ENCODE measurements at places on chromosomes 12 and 14. TPM values are rescaled to one million over a fixed set of nuclear protein-coding genes. Genes with fewer than 3 reads are reported as not detected.
A peak's percentile ranks its signal among the peaks of the same experiment; 100 is the strongest.

- ATAC-seq: no peak
Observed at GRCh38 chr12:81079280-81080076, 1.6 kb downstream of the ACSS3 start.

- no peak for ATAC-seq
Observed at GRCh38 chr12:132362996-132363660, 33.7 kb upstream of the GALNT9 start.

DNA sequence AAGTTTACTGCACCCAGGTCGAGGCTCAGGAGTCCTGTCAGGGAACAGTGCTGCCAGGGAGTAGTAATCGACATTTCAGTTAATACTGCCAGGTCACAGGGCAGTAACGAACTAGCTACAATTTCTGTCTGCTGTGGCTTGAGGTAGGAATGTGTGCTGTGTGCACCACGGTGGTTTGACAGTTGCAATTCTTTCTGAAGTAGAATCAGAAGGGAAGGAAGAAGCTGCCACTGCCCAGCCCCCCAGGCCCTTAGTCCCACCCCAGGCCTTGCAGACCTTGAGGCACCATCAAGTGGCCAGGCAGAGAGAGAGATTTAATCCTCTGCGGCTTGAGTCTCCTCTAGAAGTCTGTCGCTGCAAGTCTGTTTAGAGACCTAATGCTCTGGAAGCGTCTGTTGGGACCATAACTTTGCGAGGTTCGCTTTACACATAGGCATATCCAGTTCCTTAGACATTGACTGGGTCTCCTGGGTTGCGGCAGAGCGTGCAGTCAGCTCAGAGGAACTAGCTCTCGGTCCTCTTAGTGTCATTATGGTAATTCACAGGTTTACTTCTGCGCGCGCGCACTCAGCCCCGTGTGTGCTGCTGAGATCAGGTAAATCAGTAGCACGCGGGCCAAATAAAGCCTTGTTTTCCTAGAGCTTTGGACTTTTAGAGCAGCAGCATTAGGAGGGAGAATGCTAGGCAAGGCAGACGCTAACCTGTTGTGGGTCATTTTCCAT, 9.8 kb downstream of the NKX2-1 start:
- no peak for ATAC-seq

GRCh38 chr12:63047146-63047545, 103.9 kb downstream of the AVPR1A start:
- ATAC-seq: no peak

DNA sequence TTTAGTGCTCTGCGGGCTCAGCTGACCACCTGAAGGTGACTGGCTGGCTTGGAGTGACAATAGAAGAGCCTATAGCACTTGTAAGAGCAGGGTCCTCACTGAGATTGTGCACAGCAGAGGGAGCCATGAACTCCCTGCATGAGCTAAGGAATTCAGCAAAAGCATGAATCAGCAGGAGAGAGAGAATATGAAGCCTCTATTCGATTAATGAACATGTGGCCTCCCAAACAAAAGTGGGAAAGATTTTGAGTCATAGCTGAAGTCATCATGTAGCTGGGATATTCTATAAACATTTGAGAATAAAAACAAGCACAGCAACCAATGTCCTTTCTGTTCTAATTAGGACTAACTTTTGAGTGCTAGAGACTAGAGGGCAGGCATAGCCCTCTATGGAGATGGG, 626.6 kb downstream of the DIO2 start:
- ATAC-seq: no peak

Gene SLC7A7
- total RNA-seq: 36.6 TPM

- no peak for ATAC-seq
Observed at GRCh38 chr14:99164712-99165111, 107.3 kb downstream of the BCL11B start.

Gene AKAP6
- total RNA-seq: 65.4 TPM

GRCh38 chr12:62739266-62740015, 195.5 kb downstream of the PPM1H start:
- no peak for ATAC-seq

Gene MIP
- total RNA-seq: not detected

Gene SDR9C7
- total RNA-seq: not detected

DNA sequence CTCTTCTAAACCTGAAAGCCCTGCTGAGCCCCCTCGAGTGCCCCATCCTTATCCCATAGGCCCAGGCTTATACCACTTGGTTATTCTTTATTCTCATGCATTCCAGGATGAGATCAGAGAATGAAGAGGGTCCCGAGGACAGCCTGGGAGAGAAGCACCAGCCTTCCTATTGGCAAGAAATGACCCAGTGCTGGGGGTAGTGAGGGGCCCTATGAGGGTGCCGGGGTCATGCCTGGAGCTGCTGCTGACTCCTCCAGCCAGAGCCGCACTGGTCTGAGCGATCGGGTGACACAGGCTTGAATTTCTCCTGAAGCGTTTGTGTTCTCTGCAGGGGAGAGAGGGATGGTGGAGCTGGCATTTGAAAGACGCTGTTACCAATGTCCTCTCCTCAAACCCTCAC, 18.1 kb downstream of the MORN3 start:
- ATAC-seq: no peak

- ATAC-seq: no peak
Observed at GRCh38 chr14:77275601-77276017, 4.6 kb upstream of the NGB start.

Gene ALX1
- not detected for total RNA-seq

GRCh38 chr14:57884175-57884574, 18.3 kb upstream of the SLC35F4 start:
- ATAC-seq: no peak

DNA sequence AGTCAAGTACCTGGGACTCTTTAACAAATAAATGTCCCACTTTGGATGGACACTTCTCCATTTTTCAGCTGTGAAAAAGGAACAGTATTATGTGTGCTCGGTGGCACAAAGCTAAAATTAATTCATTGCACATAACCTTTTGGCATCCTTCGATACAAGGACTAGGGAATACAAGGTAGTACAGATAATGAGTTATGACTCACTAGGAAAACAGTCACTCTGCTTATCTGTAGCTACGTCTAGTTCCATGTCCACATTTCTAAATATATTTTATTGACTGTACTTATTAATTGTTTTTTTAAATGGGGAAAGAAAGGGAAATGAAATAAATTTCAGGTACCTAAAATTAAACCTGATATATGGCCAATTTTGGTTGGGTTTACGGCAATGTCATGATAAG, 35.2 kb upstream of the RIC8B start:
- ATAC-seq: no peak

Gene NYNRIN
- 13.8 TPM for total RNA-seq

DNA sequence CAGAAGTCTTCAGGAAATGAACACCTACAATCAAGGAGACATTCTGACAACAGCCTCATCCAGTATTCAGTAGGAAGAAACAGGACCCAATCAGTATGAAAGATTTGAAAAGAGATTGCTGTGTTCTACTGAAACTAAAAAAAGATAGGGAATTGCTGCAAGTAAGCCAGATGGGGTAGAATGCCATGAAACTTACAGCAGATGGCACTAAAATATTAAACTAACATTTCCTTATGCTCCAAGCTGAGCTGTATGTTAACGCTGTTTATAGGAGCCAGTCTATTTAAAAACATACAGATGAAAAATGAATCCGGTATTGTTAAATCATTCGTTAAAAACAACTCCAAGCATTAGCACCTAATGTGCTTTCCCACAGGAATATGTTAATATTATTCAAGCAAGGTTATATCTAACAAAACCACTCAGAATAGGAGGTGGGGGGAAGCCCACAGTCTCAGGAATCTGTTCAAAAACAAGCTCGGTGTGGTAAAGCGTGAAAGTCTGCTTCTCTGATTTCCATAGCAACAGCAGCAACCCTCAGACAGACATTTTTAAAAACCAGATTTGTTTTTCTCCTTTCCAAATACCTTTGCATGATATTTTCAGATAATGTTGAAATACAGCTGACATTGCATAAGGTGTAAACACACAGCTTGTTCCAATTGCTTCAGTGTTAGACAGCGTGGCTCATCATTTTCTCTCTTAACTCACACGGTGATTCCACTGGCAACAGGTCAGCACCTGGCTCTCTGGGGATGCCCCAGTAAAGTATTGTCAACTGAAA, 131.4 kb upstream of the CCDC175 start:
- no peak for ATAC-seq

Gene ERC1
- total RNA-seq: 54.4 TPM

DNA sequence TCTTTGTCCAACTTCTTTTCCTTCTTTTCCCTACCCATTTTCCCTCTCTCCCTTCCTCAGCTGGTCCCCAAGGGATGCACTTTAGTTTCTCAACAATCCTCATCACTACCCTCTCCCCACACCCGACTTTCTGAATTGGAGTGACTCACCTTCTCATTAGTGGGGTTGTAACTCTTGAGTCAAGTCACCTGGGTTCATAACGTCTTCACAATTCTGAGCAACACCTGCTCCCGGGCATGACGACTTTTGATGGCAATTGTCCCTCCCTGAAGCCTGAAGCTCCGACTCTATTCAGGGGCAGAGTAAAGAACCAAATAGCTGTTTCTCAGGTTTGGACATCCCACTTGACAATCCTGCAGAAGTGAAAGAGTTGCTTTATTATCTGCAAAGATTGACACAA, 82.7 kb upstream of the OTX2 start:
- ATAC-seq: no peak

DNA sequence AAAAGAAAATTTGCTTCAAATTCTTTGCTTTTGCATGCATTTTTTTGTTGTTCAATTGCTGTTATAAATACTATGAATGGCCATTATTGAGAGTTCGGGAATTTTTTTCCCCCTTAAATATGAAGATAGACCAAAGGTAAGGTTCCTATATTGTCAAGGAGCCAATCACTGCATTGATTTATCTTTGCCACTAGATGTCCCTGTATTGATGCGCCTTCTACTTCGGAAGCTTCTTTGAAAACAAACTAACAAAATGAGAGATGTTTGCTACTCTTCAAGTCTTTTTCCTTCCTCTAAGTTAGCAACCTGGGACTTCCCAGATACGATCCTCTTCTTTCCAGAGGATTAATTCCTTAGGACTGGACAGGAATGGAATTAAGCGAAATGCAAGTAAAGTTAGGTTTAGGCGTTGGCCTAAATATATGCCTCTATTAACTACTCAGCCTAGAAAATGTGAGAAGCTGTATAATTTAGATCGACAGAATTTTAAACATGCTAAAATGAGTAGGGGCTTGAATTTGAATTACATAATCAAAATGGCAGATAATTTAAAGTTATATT, 318.1 kb downstream of the AEBP2 start:
- no peak for ATAC-seq

Gene CPM
- 47.4 TPM for total RNA-seq

Gene CDKL1
- total RNA-seq: 4.2 TPM

Gene LRP6
- 36.2 TPM for total RNA-seq

DNA sequence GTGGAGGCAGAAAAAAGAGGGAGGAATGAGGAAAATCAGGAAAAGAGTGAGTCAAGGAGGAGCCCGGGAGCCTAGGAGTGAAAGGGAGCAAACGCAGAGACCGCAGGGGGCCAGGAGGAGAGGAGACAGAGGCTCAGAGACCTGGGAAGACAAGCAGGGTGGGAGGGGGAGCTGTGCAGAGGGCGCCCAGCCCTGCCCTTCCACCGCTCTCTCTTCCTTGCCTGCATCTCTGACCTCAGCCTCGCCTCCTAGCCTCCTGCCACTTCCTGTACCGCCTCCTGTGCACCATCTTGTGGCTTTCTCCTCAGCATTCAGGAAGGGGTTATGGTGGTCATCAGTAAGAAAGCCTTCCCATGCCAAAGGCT, 1.3 kb downstream of the CLSTN3 start:
- no peak for ATAC-seq

- no peak for ATAC-seq
Observed at GRCh38 chr12:6632026-6632983, 3.5 kb downstream of the LPAR5 start.

DNA sequence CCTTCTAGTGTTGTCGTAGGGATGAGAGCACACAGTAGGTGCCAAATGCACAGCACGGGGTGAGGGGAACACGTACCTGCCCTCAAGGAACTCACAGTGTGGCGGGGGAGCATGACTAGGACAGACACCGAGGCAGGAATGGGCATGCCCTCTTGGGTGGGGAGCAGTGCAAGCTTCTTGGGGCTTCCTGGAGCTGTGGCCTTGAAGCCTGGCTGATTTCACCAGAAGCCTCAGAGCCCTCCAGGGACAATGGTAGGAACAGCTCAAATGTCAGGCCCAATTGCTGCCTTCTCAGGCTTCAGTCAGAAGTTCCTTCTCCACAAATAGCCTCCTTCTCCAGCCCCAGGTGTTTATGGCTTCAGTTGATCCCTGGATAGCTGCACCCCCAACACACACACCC, 43.4 kb downstream of the TEAD4 start:
- no peak for ATAC-seq

DNA sequence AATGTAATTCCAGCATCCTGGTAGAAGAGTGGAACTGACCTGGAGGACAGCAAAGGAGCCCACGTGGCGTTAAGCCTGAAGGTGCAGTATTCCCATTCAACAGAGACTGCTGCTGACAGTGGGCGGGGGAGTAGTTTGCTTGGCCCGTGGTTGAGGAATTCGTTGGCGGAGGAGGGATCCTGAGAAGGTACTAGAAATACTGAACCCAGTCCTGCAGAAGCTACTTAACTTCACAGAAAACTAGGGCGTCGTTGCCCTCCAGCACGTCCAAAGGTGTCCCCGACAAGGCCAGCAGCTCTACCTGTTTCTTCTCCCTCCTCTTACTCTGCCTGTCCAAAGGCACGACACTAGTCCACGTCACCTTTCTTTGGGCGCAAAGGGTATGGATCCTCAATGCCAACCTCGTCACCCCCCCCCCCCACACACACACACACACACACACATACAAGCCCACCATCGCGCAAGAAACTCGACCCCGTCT, 303 bp downstream of the PUS7L start:
- ATAC-seq: peak; percentile 24

Gene DDN
- total RNA-seq: not detected

DNA sequence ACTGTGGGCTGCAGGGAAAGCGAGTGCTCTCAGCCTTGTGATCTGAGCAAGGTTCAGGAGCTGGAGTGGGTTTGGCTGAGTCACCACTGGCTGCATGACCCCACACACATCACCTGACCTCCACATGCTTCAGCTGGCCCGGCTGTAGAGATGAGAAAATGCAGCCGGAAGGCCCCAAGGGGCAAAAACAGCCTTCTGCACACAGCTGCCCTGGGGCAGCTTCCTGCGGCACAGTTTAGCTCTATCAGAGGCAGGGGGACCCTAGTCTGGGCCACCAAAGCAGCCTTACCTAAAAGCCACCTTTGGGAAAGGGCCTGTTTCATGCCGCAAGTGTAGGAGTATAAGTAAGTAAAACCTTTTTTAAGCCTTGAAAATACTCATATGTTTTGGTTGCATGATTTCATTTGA, 123.3 kb downstream of the SSPN start:
- peak; percentile 85 for ATAC-seq

DNA sequence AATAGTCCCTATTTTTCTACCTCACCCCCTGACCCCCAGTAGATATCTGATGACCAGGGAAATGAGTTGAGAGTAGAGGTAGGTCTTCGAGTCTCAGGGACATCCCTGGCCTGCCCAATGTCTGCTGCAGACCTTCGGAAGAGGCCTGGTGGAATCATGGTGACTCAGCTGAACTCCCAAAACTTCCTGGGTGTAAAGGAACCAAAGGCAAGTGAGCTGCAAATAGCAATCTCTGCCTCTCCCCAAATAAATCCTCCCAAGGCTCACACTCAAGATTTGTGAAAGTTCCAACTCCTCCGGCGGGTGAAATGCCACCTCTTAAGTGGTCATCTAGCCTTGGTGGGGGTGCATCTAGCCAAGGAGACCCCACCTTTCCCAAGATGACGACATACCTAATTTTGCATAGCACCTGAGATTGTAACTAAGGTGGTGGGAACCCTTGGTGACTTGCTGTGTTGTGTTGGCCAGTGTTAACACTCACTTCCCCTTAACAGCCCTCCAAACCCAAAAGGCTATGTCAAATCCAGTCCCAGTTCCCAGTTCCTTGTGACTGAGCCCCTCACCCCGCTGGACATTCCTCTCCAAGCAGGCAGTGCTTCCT, 6.3 kb downstream of the ZFP36L1 start:
- peak; percentile 10 for ATAC-seq
